ENCODE measurements at places on chromosomes 13 and 19.

- DNase-seq, result no peak
Measured at GRCh38 chr13:109776575-109776974, 9.8 kb downstream of the IRS2 start.

DNA sequence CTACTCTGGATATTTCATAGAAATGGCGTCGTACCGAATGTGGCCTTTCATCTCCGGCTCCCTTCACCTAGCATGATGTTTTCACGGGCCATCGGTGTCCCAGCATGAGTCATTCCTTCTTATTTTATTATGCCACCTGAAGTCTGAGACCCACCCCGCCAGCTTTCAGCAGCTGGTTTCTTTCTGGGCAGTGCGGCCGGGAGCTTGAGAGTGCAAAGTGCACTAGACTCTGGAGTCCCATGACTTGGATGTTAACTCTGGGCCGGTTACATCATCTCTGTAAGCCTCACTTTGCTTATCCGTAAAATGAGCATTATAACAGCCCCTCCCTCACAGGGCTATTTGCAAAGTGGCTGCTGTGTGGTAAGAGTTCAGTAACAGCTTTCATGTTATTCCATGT, 5.8 kb upstream of the KMT5C start:
- no peak for DNase-seq

DNA sequence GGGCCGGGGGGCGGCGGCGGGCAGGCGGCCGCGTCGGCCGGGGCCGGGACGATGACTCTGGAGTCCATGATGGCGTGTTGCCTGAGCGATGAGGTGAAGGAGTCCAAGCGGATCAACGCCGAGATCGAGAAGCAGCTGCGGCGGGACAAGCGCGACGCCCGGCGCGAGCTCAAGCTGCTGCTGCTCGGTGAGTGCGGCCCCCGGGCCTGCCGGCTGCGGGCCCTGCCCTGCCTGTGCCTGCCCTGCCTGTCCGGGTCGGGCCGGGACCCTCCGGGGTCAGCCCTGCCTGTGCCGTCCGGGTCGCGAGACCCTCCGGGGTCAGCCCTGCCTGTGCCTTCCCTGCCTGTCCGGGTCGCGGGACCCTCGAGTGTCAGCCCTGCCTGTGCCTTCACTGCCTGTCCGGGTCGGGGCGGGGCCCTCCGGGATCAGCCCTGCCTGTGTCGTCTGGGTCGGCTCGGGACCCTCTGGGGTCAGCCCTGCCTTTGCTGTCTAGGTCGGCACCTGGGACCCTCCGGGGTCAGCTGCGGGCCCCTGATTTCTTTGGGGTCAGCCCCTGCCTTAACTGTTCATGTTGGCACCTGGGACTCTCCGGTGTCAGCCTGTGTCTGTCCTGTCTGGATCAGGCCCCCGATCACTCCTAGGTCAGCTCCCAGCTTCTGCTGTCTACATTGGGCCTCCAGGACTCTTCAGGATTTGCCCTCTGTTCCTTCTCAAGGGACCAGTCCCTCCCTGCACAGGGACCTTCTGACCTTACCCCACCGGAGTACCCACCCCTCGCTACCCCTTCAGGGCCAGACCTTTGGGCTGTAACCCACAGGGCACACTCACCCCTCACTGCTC, 659 bp downstream of the GNA11 start:
- no peak for DNase-seq

- DNase-seq, result peak; percentile 34
Measured at GRCh38 chr13:100128373-100128772, 39.5 kb downstream of the PCCA start.

- no peak for DNase-seq
Measured at GRCh38 chr19:4722671-4723594, 709 bp downstream of the DPP9 start.
